ENCODE measurements at places on chromosomes 6 and 20. TPM values are rescaled to one million over a fixed set of nuclear protein-coding genes. Genes with fewer than 3 reads are reported as not detected.

GRCh38 chr20:35710039-35710438, 10.8 kb downstream of the ROMO1 start:
- H3K4me3 ChIP-seq: no peak overlapping the region
- DNase-seq: no peak
- H3K27me3 ChIP-seq: no peaks in the 10 kb centered on the region
- H3K4me1 ChIP-seq: no peaks in the 10 kb centered on the region
- H3K27ac ChIP-seq: no peak overlapping the region
- peaks cover 53% of the 10 kb centered on the region for H3K36me3 ChIP-seq

DNA sequence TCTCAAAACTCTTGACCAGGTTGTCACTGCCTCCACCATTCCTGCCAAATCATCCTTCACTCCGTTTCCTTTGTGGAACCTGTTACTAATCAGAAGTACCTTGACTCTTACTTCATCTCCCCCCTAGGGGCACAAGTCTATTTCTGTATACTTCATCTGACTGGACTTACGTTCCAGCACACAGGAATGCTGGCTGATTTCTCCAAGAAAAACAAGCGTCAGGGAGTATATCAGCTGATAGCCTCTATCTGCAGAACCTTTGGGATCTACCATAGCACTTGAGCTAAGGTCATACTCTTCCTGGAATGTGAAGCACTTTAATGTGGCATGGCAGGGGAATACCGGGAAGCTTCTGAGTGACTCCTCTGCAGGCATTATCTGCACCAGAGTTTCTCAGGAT, 178.1 kb upstream of the MOCS1 start:
- no peak for DNase-seq
- H3K27ac ChIP-seq: no peak overlapping the region
- H3K36me3 ChIP-seq: no peaks in the 10 kb centered on the region
- H3K4me3 ChIP-seq: no peak overlapping the region

DNA sequence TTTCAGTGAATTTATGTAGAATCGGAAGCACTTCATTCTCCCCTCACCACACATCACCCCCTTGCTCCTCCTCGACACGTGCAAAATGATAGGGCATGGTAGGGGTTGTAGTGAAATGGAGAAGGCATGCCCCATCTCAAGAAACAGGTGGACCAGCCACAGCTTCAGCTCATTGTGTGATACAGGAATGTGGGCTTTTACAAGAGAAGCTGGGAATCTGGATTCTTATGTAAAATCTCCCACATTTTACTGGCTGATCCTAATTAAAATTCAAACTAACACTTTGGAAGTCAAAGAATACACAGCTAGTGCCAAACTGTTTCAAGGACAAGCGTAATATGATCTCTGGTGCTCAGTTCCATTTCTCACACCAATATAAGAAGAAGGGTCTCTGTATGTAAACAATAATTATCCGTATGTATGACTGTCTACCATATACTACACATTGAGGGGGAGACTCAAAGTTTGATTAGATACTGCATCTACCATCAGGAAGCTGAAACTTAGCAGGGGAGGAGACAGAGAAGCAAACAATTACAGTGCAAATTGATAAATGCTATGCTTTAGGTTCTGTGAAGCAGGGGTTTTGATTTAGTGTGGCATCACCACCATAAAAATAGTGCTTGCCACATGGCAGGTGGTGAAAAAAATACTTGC, 24.3 kb upstream of the KIAA0408 start:
- H3K4me1 ChIP-seq: no peaks in the 10 kb centered on the region
- no peaks in the 10 kb centered on the region for H3K36me3 ChIP-seq
- no peak overlapping the region for H3K27ac ChIP-seq
- H3K27me3 ChIP-seq: no peaks in the 10 kb centered on the region

GRCh38 chr6:782141-782540, 89.2 kb upstream of the EXOC2 start:
- no peak overlapping the region for H3K4me3 ChIP-seq
- no peaks in the 10 kb centered on the region for H3K27me3 ChIP-seq
- DNase-seq: no peak
- no peaks in the 10 kb centered on the region for H3K4me1 ChIP-seq

DNA sequence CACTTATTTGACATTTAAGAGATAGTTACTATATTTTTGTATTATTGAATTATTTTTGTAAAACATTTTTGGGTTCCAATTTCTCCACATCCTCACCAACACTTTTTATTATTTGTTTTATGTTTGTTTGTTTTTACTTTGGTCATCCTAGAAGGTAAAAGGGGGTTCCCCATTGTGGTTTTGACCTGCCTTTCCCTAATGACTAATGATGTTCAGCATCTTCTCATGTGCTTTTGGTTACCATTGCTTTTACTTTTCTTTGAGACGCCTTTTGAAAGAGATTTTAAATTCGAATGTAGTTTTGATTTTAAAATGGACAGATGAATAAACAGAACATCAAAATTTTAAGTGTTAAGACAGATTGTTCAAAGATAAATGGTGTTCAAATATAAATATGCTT, 46.9 kb downstream of the AK9 start:
- DNase-seq: no peak
- H3K36me3 ChIP-seq: no peaks in the 10 kb centered on the region
- no peak overlapping the region for H3K4me3 ChIP-seq
- H3K4me1 ChIP-seq: no peaks in the 10 kb centered on the region

DNA sequence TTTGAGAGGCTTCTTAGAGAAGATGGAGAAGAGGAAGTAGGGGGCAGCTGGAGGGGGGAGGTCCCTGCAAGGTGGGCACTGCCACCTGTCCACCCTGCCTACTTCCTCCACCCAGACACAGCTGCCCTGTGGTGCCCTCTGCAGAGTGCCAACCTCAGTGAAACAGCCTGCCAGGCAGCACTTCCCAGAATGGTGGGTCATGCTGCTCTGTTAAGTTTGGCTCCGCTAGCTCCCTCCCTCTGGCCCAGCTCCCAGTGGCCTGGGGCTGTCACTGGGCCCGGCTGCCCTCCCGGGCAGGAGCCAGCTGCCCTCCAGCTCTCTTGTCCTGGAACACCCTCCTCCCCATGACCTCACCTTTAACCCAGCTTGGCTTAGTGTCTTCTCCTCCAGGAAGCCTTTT, 5.1 kb upstream of the EPB41L1 start:
- H3K27me3 ChIP-seq: no peaks in the 10 kb centered on the region
- H3K27ac ChIP-seq: no peak overlapping the region
- H3K4me3 ChIP-seq: no peak overlapping the region
- no peaks in the 10 kb centered on the region for H3K4me1 ChIP-seq
- H3K36me3 ChIP-seq: no peaks in the 10 kb centered on the region
- DNase-seq: no peak

DNA sequence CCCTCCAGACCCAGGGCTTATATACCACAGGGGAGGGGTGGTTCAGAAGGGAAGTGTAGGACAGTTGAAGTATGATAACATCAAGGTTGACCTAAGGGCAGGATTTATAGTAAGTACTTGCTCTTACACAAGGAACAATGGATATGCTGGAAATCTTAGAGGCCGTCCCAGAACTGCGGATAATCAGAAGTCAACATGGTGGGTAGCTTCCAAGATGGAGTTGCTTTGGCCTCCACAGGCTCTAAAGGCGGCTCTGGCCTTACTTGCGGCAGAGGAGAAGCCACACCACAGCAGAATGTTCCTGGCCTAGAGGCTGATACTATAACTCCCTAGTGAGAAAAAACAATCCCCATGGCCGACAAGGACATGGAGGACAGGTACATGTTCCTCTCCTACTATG, 344.7 kb downstream of the CDC5L start:
- no peak overlapping the region for H3K4me3 ChIP-seq
- no peaks in the 10 kb centered on the region for H3K36me3 ChIP-seq
- no peaks in the 10 kb centered on the region for H3K27me3 ChIP-seq

DNA sequence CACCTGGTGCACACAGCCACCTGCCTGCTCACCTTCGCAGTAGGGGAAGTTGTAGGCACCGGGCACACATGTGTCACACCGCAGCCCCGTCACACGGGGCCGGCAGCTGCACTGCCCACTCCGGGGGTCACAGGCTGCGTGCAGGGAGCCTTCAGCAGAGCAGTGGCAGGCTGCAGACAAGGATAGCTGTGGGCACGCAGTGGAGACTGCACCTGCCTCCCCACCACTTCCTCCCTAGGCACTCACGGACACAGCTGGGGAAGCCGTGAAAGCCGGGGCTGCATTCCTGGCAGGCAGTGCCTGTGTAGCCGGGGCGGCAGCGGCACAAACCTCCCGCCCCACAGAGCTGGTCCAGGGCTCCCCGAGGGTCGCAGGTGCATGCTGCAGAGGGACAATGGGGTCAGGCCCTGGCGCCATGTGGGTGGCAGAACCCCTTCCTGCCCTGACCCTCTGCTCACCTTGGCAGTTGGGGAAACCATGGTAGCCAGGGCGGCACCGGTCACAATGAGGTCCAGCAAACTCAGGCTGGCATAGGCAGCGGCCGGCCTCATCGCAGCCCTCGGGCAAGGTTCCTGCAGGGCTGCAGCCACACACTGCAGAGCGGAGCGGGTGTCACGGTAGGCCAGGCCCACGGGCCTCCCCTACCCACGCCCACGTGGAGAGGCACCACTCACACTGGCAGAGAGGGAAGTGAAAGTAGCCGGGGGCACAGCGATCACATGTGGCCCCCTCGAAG, 29.4 kb downstream of the LAMA5 start:
- no peaks in the 10 kb centered on the region for H3K36me3 ChIP-seq
- H3K27me3 ChIP-seq: no peaks in the 10 kb centered on the region
- DNase-seq: no peak
- no peak overlapping the region for H3K27ac ChIP-seq
- no peak overlapping the region for H3K4me3 ChIP-seq

GRCh38 chr6:6844530-6844929, 256.0 kb downstream of the LY86 start:
- H3K27ac ChIP-seq: no peak overlapping the region
- no peaks in the 10 kb centered on the region for H3K27me3 ChIP-seq
- no peaks in the 10 kb centered on the region for H3K36me3 ChIP-seq
- no peak for DNase-seq
- H3K4me1 ChIP-seq: no peaks in the 10 kb centered on the region

DNA sequence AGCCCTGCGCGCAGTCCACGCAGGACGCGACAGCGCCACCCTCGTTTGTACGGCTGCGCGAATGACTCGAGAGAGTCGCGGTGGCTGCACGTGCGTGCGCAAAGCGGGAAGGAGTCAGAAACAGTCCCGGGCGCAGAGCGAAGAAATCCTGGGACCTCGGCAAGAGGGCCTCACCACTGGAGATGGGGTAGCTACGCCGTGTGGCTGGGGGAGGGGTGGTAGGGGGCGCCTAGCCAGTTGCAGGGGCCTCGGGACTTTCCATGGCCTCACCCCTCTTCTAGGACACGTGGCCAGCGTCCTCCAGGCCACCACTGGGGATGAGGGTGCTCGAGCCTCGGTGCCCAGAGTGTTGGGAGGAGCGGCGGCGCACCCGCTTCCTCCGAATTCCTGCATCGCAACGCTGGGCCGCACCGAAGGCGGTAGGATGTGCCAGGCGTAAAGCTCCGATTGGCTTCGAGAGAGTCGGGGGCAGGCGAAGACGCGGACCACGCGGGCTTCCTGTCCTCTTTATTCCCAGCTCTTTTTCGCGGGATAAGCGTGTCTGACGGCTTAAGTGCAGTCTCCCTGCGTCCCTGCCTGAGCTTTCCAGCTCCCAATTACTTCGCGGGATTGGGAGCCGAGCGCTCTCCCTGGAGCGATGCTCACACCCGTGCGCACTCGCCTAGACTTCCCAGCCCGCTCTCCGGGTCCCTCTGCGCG, 38.7 kb downstream of the NCR2 start:
- H3K27me3 ChIP-seq: no peaks in the 10 kb centered on the region
- no peaks in the 10 kb centered on the region for H3K36me3 ChIP-seq
- no peaks in the 10 kb centered on the region for H3K4me1 ChIP-seq
- DNase-seq: peak; percentile 49
- H3K27ac ChIP-seq: no peak overlapping the region

- no peaks in the 10 kb centered on the region for H3K27me3 ChIP-seq
- H3K27ac ChIP-seq: no peak overlapping the region
- no peaks in the 10 kb centered on the region for H3K36me3 ChIP-seq
- H3K4me1 ChIP-seq: peaks cover 16% of the 10 kb centered on the region
- H3K4me3 ChIP-seq: no peak overlapping the region
Measured at GRCh38 chr6:136716917-136717715, 75.2 kb downstream of the MAP3K5 start.

DNA sequence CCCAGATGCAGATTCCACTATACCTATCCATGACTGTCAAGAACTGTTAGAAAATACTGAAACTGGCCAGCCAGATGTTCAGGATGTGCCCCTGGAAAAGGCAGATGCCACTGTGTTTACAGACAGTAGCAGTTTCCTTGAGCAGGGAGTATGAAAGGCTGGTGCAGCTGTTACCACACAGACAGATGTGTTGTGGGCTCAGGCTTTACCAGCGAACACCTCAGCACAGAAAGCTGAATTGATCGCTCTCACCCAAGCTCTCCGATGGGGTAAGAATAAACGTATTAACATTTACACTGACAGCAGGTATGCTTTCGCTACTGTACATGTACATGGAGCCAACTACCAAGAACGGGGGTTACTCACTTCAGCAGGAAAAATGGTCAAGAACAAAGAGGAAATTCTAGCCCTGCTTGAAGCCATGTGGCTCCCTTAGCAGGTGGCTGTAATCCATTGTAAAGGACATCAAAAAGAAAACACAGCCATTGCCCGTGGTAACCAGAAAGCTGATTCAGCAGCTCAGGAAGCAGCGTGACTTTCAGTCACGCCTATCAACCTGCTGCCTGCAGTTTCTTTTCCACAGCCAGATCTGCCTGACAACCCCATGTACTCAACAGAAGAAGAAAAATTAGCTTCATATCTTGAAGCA, 459.7 kb upstream of the HTR1E start:
- DNase-seq: no peak
- H3K4me1 ChIP-seq: no peaks in the 10 kb centered on the region
- no peaks in the 10 kb centered on the region for H3K27me3 ChIP-seq
- H3K36me3 ChIP-seq: no peaks in the 10 kb centered on the region

DNA sequence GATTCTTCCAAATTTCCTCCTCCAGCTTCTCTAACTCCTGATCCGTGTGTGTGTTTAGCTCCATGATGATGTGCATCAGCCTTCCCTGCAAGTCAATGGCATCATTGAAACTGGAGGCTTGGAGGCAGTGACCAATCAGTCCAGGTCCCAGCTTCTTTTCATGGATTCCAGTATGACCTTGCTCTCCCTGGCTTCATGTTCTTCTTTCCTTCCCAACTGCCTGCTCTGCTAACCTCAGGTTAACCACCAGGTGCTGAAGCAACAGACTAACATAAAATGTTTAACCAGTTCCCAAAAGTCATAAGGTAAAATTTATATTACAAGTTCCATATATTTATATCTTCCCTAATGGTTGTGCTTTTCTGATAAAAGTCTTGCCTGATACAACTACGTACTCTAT, 512.8 kb upstream of the EPHA7 start:
- no peak overlapping the region for H3K27ac ChIP-seq
- H3K36me3 ChIP-seq: no peaks in the 10 kb centered on the region
- no peak overlapping the region for H3K4me3 ChIP-seq
- DNase-seq: no peak

GRCh38 chr6:12353731-12354130, 63.6 kb downstream of the EDN1 start:
- H3K27ac ChIP-seq: no peak overlapping the region
- H3K36me3 ChIP-seq: no peaks in the 10 kb centered on the region
- DNase-seq: no peak
- H3K4me3 ChIP-seq: no peak overlapping the region

The LTA gene
- 0.05 TPM for polyA plus RNA-seq

The PRSS16 gene
- 17.6 TPM for polyA plus RNA-seq

The DPPA5 gene
- polyA plus RNA-seq: not detected

The OPN5 gene
- not detected for polyA plus RNA-seq

The FLRT3 gene
- polyA plus RNA-seq: 1.1 TPM

The CCDC170 gene
- polyA plus RNA-seq: 0.56 TPM

The OXT gene
- not detected for polyA plus RNA-seq

The PCK1 gene
- 0.38 TPM for polyA plus RNA-seq

The GSTA1 gene
- polyA plus RNA-seq: 73.4 TPM
